B cell (primary cell): ENCODE measurements at places on chromosomes 12 and 14.

DNA sequence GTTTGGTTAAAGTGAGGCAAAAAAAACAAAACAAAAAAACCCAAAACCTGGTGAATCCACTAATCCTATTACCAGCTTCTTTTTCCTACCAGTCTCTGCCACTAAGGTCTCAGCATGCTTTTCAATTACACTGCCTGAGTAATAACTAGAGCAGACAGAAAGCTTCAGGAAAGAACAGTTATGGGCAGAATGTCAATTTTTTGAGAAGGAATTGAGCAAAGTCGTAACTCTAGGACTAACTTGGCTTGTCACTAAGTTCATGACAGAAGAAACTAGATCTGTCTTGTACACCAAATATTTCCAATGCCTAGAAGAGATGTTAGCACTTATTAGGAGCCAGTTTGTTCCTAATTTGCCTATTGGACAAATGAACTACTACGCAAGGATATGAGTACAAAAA lies 148.8 kb upstream of the CNOT2 start:
- no peak for DNase-seq

GRCh38 chr12:64723630-64724029 lies 35.6 kb downstream of the GNS start:
- DNase-seq: no peak

GRCh38 chr12:78756936-78757335 lies 107.6 kb upstream of the SYT1 start:
- DNase-seq: no peak

GRCh38 chr14:83255015-83255726 lies 1721.5 kb upstream of the SEL1L start:
- no peak for DNase-seq

- DNase-seq: no peak
These were observed 72.8 kb upstream of the ABCD2 start for GRCh38 chr12:39692258-39692853.

DNA sequence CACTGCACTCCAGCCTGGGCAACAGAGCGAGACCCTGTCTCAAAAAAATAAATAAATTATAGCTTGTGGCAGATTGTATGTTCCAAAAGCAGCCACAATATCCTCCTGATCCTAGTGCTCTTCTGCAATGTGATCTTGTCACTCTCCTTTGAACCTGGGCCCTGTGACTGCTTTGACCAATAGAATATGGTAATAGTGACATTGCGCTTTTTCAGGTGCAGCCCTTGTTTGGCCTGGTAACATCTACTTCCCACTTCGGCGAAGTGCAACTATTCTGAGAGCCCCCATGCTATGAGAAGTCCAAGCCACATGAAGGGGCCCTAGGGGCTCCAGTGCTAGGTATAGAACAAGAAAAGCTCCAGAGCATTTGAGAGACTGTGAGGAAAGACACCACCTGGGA lies 31.1 kb upstream of the DENND5B start:
- no peak for DNase-seq

- no peak for DNase-seq
These were observed 17.2 kb downstream of the KRT85 start for GRCh38 chr12:52350021-52350620.

GRCh38 chr12:108369736-108370396 lies 30.8 kb upstream of the CMKLR1 start:
- no peak for DNase-seq

- DNase-seq: no peak
These were observed 1037.1 kb downstream of the GALC start for GRCh38 chr14:86955771-86956354.

DNA sequence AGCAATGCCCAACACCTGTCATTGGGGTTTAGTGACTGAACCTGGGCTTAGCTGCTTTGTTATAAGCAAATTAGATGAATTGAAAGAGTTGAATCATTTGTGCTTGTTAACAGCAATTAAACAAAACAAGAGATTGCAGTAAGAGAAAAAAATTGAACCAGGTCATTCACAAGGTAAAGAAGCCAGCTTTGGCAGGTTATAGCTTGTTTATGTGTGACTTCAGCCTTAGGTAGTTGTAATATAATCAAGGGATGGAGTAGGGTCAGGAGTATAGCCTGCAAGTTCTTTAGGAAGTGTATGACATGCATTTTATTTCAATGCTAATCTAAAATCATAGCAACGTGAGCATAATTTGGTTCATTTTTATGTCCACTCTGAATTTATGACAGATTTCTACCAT lies 63.4 kb upstream of the PLEKHG3 start:
- no peak for DNase-seq

GRCh38 chr12:77728018-77728417 lies 102.7 kb upstream of the NAV3 start:
- DNase-seq: no peak

GRCh38 chr12:12176402-12176801 lies 90.4 kb downstream of the LRP6 start:
- peak; percentile 13 for DNase-seq

- DNase-seq: no peak
These were observed 114.4 kb upstream of the TMEM233 start for GRCh38 chr12:119479121-119479561.

- no peak for DNase-seq
These were observed 6.4 kb downstream of the PAPLN start for GRCh38 chr14:73243748-73244147.

DNA sequence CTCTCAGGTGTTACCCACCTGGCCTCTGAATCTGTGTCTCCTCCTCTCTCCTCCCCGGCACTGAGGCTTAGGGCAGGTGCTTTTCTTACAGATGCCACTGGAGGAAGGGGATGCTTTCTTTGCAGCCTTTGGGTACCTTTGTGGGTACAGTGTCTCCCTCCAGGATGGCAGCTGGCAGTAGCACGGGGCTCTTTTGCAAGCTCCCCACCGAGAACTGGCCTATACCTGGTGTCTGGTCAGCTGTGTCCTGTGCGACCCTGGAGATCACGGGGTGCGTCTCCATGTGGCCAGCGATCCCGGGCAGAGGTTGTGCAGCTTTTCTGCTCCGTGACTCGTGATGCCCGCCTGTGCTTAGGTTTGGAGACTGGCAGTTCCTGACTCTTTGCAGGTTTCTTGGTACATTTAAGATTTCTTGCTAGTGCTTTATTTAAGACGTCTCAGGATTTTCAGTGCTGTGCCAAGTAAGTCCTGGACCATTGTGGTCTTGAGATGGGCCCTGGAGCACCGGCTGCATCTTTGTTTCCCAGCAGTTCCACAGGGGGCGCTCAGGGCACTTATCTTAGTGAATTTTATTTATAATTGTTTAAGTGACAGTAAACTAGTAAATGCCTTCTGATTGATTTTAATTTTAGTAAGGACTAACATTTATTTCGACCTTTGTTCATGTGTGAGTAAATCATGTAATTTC lies 68.9 kb downstream of the DDX51 start:
- no peak for DNase-seq

DNA sequence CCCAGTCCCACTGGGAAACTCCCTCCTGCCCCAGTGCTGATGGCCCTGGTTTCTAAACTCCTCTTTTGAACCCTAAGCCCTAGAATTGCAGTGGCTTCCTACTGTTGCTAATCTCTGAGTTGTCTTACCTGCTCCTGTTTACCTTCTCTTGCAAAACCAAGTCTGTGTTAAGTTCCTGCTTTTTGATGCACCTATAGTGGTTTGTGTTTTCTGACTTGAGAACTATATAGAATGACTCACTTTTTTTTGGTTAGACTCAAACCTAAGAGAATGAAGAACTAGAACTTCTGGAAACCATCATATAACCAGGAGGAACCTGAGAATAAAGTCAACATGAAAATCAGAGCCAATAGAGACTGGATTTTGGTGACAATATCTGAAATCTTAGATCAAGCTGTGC lies 5.5 kb upstream of the GAS2L3 start:
- DNase-seq: no peak

DNA sequence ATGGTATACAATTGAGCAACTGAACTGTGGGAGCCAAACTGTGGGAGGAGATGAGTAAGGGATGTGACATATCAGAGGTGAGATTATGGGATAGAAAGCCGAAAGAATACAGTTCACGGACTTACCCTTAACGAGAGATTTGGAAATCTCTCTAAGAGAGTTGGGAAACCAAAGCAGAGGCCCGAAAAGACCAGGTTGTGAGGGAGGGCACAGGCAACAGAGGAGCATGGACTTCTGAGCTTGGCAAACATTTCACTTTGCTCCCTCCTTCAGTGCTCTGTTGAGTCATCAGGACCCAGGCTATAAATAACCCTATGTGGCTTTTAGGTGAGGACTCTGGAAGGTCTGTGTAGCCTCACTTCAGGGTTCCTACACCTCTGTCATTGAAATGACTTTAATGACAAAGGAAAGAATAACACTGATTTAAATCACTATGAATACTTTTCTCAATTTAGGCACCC lies 120.6 kb downstream of the TGFB3 start:
- DNase-seq: no peak

DNA sequence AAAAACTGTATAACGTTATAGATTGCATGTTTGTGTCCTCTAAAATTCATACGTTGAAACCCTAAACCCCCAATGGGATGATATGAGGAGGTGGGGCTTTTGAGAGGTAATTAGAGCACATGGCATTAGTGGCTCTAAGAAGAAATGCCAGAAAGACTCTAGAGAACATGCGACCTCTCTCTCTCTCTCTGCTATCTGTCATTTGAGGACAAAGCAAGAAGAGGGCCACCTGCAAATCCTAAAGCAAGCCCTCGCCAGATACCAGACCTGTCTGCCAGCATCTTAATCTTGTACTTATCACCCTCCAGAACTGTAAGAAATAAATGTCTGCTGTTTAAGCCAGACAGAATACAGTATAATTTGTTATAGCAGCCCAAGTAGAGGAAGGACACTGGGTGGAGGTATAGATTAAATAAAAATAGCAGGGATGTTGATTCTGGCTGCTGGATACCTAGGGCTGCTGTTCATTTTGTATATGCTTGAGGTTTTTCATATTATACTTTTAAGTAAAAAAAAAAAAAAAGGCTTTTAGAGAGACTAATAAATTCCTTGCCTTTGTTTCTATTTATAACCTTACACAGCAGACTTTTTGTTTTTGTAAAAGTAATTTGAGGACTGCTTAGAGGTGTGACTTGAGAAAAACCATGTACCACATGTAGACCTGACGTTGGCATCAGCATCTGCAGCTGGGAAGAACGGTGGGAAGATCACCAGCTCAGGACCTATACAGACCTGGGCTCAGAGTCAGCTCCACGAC lies 26.9 kb downstream of the MOK start:
- DNase-seq: no peak

GRCh38 chr14:56131004-56131864 lies 13.0 kb downstream of the PELI2 start:
- DNase-seq: no peak

- DNase-seq: peak; percentile 31
These were observed 32.7 kb downstream of the ANAPC7 start for GRCh38 chr12:110370732-110371231.

DNA sequence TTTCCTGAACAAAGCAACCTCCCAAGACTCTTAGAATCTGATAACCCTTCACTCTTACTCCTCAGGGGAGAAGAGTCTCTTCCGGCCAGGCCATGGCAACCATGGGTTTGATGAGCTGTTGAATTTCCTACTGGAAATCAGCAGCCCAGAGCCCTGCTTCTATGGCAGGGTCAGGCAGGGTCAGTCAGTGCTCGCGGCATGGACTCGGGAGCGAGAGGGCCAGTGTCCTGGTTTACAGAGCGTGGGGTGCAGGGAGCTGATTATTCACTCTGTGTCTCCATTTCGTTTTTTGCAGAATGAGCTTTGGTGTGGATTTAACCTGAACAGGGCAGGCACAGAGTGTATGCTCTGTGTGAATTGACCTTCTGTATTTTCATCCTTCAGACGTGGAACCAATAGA lies 340.6 kb upstream of the SFSWAP start:
- DNase-seq: no peak

DNA sequence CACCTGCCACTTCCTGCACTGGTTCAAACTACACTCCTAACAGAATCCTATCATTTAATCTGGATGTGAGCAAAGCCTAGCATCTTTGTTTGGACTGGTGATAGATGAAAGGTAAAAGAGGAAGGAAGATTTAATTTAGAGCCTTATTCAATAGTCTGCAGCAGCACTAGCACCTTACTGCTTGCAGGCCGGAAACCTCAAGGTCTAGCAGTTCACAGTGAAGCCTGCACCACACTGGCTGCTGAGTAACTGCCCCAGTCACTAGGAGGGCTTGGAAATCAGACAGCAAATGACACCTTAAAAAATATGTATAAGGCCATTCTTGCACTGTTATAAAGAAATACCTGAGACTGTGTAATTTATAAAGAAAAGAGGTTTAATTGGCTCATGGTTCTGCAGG lies 358.0 kb downstream of the DAD1 start:
- DNase-seq: peak; percentile 63

DNA sequence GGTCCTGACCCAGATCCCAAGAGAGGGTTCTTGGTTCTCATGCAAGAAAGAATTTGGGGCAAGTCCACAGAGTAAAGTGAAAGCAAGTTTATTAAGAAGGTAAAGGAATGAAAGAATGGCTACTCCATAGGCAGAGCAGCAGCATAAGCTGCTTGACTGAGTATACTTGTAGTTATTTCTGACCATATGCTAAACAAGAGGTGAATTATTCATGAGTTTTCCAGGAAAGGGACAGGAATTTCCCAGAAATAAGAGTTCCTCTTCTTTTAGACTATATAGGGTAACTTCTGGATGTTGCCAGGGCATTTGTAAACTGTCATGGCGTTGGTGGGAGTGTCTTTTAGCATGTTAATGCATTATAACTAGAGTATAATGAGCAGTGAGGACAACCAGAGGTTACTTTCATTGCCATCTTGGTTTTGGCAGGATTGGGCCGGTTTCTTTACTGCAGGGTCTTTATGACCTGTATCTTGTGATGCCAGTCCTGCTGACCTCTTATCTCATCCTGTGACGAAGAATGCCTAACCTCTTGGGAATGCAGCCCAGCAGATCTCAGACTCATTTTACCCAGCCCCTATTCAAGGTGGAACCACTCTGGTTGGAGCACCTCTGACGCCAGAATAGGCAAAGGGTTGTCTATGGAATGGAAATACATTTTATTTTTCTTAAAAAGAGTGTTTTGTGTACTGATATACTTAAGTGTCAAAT lies 113.8 kb downstream of the OTOGL start:
- no peak for DNase-seq
